ENCODE measurements at places on chromosomes 7 and 10. TPM values are rescaled to one million over a fixed set of nuclear protein-coding genes. Genes with fewer than 3 reads are reported as not detected.

Gene ASIC3
- total RNA-seq, result 6.2 TPM

Gene GATAD1
- total RNA-seq, result 10.5 TPM

Gene SUGCT
- total RNA-seq, result 5.7 TPM

Gene EN2
- total RNA-seq, result 0.52 TPM

Gene MNX1
- total RNA-seq, result not detected

Gene ZNF277
- total RNA-seq, result 13.3 TPM

Gene SAMD8
- total RNA-seq, result 36.4 TPM

Gene ITGA8
- total RNA-seq, result 2.0 TPM

Gene GSAP
- 3.4 TPM for total RNA-seq

Gene RTKN2
- not detected for total RNA-seq
